LHCN-M2 (cell line): ENCODE measurements at places on chromosomes 16 and 17.
A peak's percentile ranks its signal among the peaks of the same experiment; 100 is the strongest.

- DNase-seq: no peak
Observed at GRCh38 chr16:3665508-3665907, 11.0 kb downstream of the DNASE1 start.

- no peak for DNase-seq
Observed at GRCh38 chr17:35795007-35795870, at the start of gene MMP28. Gene MMP28, minus strand, starts transcription at chr17:35795641. Its CDS starts 264 bp downstream, at chr17:35795377.

DNA sequence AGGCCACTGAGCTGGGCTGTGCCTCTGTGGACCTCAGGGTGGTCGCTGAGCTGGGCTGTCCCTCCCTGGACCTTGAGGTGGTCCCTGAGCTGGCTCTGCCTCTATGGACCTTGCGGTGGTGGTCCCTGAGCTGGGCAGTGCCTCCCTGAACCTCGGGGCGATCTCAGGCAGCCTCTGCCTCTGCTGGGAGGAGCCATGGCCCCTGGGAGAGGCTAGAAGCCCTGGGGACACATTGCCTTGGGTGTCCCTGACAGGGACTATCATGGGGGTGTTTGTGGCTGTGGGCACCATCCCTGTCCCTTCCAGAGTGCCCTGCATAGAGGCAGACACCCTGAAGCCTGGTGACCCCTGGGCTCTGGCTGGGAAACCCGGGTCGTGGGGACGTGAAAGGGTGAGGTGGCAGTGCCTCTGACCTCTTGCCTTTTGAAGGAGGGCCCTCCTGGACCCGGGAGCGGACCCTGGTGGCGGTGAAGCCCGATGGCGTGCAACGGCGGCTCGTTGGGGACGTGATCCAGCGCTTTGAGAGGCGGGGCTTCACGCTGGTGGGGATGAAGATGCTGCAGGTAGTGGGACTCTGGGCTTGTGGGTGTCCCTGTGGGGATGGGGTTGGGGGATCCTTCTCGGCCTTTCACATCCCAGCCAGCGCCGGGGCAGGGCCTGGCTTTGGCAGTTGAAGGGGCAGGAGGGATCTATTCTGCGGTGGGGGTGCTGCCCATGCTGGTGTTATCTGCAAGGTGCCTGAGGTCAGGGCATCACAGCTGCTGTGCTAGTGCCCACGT lies 1.8 kb downstream of the NME4 start:
- DNase-seq: no peak

GRCh38 chr16:86826941-86827340 lies 248.6 kb downstream of the FOXL1 start:
- no peak for DNase-seq

- DNase-seq: no peak
Observed at GRCh38 chr16:84254062-84254461, 14.2 kb upstream of the KCNG4 start.

DNA sequence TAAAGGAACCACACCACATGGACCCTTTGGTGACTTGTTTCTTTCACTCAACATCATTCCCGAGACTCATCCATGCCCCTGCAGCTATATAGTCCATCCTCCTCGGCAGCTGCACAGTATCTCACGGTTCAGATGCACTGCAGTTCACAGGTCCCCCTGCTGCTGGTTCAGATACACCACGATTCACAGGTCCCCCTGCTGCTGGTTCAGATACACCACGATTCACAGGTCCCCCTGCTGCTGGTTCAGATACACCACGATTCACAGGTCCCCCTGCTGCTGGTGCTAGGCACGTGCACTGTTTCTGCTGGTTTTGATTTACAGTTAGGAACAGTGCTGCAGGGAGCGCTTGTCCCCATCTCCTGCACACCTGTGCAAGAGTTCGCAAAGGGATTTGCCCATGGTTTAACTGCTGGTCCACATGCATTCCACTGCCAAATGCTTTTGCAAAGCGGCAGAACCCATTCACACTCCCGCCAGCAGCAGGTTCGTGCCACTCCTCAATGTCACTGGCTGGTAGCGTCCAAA lies 3.8 kb downstream of the HSDL1 start:
- no peak for DNase-seq

GRCh38 chr16:65069766-65070165 lies 52.1 kb downstream of the CDH11 start:
- DNase-seq: peak; percentile 70

DNA sequence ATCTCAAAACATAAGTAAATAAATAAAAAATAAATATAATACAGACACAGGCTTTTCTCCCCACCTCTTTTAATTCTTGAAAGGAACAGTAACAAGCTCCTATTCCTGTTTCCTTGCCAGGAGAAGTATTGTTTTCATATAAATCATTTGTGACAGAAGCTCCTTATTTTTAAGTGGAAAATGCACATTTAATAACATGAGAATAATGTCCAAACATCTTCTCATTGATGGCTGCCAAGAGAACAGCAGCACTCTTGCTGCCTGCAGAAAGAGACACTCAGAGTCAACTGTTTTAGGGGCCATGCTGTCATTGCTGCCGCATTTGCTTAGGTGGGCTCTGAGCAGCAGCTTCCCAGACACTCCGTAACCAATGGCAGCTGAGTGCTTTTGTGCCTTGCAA lies 580.1 kb downstream of the WWOX start:
- DNase-seq: no peak

DNA sequence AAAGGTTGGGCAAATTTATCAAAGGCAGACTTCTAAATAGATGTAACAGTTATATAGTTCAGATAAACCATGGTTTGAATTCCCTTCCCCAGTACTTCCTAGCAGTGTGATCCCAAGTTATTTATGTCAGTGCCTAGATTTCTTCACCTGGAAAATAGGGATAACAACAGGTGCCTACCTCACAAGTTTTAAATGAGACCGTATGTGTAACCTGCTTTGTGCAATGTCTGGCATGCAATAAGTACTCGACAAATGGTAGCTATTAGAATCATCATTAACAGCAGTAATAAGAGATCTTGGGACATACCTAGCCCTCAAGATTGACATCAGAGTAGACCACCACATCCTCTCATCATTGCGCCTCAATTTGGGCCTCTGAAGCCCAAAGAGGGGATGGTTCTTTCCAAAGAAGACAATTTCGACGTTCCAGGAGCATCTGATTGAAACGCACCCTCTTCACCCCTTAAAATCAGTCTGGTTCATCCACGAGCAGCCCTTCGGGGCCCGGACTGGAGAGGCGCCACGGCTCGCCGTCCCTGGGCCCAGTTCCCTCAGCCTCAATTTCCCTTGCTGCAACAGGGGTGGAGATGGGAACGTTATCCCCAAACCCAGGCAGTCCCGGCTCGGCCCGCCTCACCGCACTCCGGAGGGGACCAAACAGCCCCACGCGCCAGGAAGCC lies 541 bp downstream of the ACACA start:
- peak; percentile 8 for DNase-seq

DNA sequence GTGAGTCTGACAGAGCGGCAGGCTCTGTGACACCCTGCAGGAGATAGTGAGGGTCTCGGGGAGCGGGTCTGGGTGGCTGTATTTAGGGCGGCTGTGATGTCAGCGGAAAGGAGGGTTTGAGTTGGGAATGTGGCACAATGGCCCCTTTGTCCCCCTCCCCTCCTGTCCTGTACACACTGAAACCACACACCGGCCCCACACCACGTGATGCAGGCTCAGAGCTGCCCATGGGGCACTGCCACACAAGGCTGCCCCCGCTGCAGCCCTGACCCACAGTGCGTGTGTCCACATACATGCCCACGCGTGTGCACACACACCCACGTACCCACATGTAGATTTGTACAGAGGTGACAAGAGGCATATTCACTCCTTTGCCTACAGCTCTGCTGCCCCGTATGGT lies 15.3 kb downstream of the SGCA start:
- DNase-seq: no peak

- DNase-seq: no peak
Observed at GRCh38 chr17:50270435-50271362, 3.6 kb upstream of the TMEM92 start.

GRCh38 chr17:7897773-7898172 lies 9.2 kb downstream of the CHD3 start:
- DNase-seq: peak; percentile 55

- peak; percentile 5 for DNase-seq
Observed at GRCh38 chr16:29775742-29776408, 2.2 kb upstream of the ZG16 start.

- no peak for DNase-seq
Observed at GRCh38 chr17:59693582-59693981, 13.6 kb downstream of the PTRH2 start.

DNA sequence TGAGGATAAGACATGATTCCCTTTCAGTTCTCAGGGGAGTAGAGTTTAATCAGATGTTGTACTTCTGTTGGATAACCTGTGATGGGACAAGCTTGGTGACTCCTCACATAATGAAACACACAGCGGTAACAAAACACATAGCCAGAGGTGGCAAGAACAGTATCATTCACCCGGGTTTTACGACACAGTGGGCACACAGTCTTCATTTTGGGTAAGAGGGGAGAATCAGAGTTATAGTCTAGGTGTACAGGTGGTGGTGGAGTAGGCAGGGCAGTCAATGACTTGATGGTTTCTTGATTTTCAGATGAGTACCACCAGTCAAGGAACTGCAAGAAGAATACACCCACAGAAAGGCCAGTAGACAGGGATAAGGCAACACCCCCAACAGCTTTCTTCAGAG lies 2.6 kb downstream of the PEX12 start:
- DNase-seq: no peak

DNA sequence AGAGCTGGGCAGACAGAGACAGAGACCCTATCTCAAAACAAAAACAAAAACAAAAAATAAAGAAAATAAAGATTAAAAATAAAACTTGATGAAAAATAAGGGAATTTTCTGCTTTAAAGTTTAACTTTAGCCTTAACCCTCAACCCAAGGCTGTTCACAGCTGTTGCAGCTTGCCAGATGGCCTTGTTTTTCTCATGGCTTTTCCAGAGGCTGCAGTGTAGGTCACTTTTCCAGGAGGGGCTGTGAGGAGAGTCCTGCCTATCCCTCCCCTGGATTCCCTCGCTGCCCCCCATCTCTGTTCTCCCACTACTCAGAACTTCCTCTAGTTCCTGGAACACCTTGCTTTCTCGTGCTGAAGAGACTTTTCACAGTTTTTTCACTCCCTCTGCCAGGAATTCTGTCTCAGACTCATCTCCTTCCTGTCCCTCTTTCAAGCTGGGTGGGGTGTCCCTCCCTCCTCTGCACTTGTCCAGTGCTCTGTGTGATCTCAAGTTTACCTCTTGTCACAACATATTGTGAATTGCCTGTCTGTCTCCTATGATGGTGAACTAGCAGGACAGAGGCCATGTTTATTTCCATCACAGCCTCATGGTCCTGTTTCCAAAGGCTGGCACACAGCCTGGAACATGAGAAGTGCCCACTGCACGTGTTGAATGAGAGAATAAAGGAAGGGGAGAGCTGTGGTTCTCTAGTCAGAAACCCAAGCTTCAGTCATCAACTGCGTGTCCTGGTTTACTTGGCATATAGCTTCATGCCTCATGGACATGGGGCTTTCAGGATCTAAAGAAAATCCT lies 69.9 kb upstream of the MSI2 start:
- DNase-seq: peak; percentile 31

DNA sequence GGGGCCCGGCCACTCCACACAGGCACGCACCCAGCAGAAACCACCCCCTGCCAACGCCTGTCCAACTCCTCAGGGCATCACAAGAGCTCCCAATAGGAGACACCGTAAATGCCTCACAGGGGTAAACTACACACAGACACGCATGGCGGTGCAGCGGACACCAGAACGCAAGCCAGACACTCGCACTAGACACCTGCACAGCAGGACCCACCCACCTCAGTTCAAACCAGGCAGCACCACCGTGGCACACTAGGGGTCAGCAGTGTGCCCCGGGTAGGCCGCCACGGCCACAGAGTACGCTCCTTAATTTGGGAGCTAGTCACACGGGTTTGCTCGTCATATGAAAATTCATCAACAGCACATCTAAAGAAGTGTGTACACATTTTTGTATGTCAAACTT lies 3.4 kb downstream of the SLC38A10 start:
- DNase-seq: peak; percentile 31

GRCh38 chr17:38459567-38459966 lies 31.3 kb downstream of the ARHGAP23 start:
- no peak for DNase-seq

- no peak for DNase-seq
Observed at GRCh38 chr17:31003225-31003866, 32.5 kb downstream of the RNF135 start.

DNA sequence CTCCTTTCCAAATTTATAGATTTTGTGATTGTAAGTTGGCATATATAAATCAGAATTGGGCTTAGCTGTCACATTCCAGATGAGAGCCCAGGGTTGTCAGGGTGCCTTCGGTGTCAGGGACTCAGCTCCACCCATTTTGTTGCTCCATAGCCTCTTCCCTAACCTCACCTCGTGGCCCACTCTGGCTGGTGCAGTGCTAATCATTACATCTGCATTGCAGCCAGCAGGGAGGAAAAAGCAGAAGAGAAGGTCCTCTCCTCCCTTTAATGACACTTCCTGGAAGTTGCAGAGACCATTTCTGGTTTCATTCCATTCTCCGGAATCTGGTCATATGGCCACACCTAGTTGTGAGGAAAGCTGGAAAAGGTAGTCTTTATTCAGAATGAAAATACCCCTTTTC lies 113.3 kb downstream of the CCT6B start:
- no peak for DNase-seq

DNA sequence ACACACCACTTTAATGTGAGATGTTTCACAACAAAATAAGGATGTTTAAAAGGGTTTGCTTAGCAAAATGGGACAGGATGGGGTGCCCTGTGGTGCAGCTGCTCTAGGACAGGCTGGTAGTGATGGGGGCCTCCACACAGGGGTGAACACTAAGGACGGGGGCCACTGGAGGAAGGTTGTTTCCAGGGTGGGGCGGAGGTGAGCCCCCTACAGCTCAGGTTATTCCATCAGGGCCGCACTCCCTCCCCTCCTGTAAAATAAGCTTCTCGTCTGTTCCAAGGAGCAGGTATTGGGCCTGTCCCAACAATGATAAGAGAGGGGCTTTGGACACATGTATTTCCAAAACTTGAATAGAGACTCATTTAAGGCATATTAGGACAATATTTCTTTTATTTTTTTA lies 1.9 kb upstream of the HEXD start:
- DNase-seq: no peak

GRCh38 chr16:80518436-80518835 lies 22.4 kb upstream of the DYNLRB2 start:
- no peak for DNase-seq

DNA sequence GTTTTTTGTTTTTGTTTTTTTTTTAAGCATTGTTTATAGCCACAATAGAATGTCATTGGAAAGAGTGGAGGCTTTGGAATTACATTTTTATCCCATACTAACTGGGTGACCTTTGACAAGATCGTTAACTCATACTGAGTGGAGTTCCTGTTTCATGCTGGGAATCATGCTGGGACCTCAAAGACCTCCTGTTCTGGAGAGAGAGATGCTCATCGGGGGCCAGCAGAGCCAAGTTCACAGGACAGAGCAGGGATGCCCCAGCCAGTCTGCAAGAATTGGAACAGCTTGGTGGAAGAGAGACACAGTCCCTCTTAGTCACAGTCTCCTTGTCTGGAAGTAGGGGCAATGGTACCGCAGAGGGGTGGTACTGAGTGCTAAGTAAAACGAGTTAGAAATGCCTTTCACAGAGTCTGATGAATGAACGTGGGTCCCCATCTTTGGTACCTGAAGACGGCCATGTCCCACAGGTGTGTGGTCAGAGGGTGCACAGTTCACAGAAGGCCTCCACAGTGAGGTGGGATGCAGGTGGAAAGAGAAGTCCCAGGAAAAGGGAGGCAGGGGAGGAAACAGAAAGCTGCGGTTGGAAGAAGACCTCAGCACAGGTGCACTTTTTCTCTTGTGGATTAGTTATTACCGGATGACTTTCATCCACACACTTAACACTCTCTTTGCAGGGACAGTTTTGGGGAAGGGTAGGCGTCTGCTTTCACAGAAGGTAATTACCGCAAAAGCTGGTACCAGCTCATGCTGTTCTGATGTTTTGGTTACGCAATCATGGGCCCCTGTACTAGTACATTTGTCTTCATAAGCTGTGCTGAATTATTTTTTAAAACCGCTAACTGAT lies 147.8 kb downstream of the PRKCA start:
- DNase-seq: no peak
